CD8-positive, alpha-beta memory T cell (primary cell): ENCODE measurements at places on chromosomes 16 and 17. TPM values are rescaled to one million over a fixed set of nuclear protein-coding genes. Genes with fewer than 3 reads are reported as not detected.

Gene CYB5D1
- 17.6 TPM for total RNA-seq

Gene ENDOV
- 12.4 TPM for total RNA-seq

Gene DNAH17
- total RNA-seq, result 0.20 TPM

Gene CDRT15L2
- not detected for total RNA-seq

Gene FBXO39
- total RNA-seq, result not detected

Gene VAT1L
- total RNA-seq, result not detected

- no peak overlapping the region for H3K27ac ChIP-seq
- peak; percentile 44 for DNase-seq
- H3K4me3 ChIP-seq, result no peak overlapping the region
- H3K4me1 ChIP-seq, result peaks cover 7% of the 10 kb centered on the region
- H3K27me3 ChIP-seq, result no peaks in the 10 kb centered on the region
- H3K36me3 ChIP-seq, result peaks cover 46% of the 10 kb centered on the region
Measured at GRCh38 chr16:50308237-50308965, 42.0 kb downstream of the ADCY7 start.

GRCh38 chr17:7651665-7652387, 1.1 kb downstream of the ATP1B2 start:
- H3K4me1 ChIP-seq, result peaks cover 9% of the 10 kb centered on the region
- no peaks in the 10 kb centered on the region for H3K36me3 ChIP-seq
- DNase-seq, result no peak
- H3K4me3 ChIP-seq, result no peak overlapping the region
- H3K27ac ChIP-seq, result no peak overlapping the region

DNA sequence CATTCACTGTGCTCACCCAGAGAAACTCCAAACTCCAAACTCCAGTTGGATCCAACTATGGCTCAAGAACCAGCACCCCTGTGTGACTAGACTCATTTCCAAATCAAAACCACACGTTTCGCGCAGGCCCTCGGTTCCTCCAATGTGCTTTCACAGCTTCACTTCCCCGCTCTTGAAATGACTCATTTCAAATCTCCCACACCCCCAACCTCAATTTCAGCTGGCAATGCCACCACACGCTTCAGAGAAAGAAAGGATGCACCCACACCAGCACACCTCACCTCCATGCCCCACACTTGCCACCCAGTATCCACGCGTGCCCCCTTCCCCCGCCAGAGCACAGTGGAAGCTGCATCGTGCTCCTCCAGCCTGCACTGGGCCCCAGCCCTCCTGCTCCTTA, 9.0 kb downstream of the TMEM92 start:
- no peak overlapping the region for H3K4me3 ChIP-seq
- H3K27me3 ChIP-seq, result no peaks in the 10 kb centered on the region
- H3K4me1 ChIP-seq, result no peaks in the 10 kb centered on the region
- no peak for DNase-seq

- no peak for DNase-seq
- no peaks in the 10 kb centered on the region for H3K4me1 ChIP-seq
- no peaks in the 10 kb centered on the region for H3K36me3 ChIP-seq
- no peak overlapping the region for H3K4me3 ChIP-seq
Measured at GRCh38 chr17:55735731-55736405, 13.2 kb upstream of the TMEM100 start.

DNA sequence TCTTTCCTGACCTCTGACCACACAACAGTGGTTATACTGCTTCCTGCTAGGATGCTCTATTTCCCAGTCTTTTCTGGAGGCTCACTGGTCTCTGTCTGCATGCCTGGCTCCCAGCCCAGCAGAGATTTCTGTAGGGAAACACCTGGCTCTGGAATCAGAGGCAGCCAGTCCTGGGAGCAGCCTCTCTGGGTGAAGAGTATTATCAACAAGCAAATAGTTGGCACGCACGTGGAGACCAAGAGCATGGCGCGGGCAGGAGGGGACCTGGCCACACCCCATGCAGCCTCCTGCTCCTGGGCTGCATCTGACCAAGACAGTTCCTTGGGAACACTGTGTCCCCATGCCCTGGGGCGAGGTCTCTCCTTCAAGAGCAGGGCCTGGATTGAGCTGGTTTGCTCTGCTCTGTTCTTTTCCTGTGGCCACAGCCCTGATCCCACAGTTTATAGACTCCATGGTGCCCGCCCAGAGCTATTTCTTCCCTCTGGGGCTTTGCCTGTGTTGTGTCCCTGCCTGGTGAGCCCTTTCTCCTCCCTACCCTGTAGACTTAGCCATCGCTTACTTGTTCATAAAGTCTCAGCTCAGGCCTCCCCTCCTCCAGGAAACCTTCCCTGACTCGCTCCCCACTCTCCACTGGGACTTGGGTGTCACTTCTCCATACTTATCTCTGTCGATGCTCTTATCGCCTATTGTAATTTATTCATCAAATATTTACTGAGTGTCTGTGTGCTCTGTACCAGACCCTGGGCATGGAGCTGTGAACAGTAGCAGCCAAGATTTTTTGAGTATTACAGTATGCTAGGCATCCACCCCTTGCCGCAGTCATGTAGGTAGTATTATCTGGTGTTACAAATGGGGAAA, 60.6 kb downstream of the SCNN1B start:
- no peaks in the 10 kb centered on the region for H3K36me3 ChIP-seq
- H3K4me1 ChIP-seq, result no peaks in the 10 kb centered on the region
- DNase-seq, result no peak
- H3K27me3 ChIP-seq, result no peaks in the 10 kb centered on the region

GRCh38 chr17:66965801-66966262, 1.3 kb downstream of the CACNG4 start:
- no peaks in the 10 kb centered on the region for H3K36me3 ChIP-seq
- H3K27ac ChIP-seq, result no peak overlapping the region
- DNase-seq, result no peak

DNA sequence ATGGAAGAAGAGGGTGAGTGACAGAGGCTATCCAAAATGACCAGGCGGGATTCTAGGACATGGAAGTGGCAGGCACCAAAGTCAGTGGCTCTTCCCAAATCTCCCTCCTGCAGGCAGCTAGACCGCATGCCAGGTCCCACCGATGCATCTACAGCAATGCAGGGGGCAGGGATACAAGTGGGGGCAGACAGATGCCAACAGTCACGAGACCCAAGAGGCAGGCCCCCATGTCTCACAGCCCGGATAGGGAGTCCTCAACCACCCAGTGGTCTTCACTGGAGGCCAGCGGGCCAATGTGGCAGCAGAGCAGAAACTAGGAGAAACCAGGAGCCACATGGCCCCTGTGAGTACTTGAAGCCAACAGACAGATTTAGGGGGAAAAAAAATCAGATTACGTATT, 20.0 kb downstream of the NPLOC4 start:
- H3K36me3 ChIP-seq, result peaks cover 27% of the 10 kb centered on the region
- no peak for DNase-seq
- H3K4me3 ChIP-seq, result no peak overlapping the region
- H3K27ac ChIP-seq, result no peak overlapping the region
- H3K27me3 ChIP-seq, result no peaks in the 10 kb centered on the region

GRCh38 chr16:24568392-24568791, 29.0 kb downstream of the RBBP6 start:
- no peak overlapping the region for H3K4me3 ChIP-seq
- H3K27me3 ChIP-seq, result no peaks in the 10 kb centered on the region
- DNase-seq, result no peak
- H3K27ac ChIP-seq, result no peak overlapping the region
- H3K36me3 ChIP-seq, result peaks cover 55% of the 10 kb centered on the region
